ENCODE measurements at places on chromosomes 2 and 18.

- no peak for DNase-seq
Observed at GRCh38 chr2:200765139-200765951, 46.4 kb upstream of the BZW1 start.

GRCh38 chr18:38032516-38032915, 466.9 kb upstream of the CELF4 start:
- DNase-seq: no peak

- DNase-seq: no peak
Observed at GRCh38 chr2:198293281-198293680, 488.9 kb downstream of the PLCL1 start.

- no peak for DNase-seq
Observed at GRCh38 chr2:231674587-231675338, 33.6 kb upstream of the PTMA start.

GRCh38 chr18:24877066-24877465, 416.6 kb downstream of the HRH4 start:
- no peak for DNase-seq

- no peak for DNase-seq
Observed at GRCh38 chr2:150974234-150974633, 287.4 kb downstream of the RBM43 start.

GRCh38 chr2:239716536-239717318, 308.4 kb downstream of the NDUFA10 start:
- no peak for DNase-seq

GRCh38 chr18:48356151-48356745, 52.9 kb downstream of the ZBTB7C start:
- no peak for DNase-seq

- no peak for DNase-seq
Observed at GRCh38 chr2:196315388-196316049, 144.1 kb upstream of the STK17B start.

DNA sequence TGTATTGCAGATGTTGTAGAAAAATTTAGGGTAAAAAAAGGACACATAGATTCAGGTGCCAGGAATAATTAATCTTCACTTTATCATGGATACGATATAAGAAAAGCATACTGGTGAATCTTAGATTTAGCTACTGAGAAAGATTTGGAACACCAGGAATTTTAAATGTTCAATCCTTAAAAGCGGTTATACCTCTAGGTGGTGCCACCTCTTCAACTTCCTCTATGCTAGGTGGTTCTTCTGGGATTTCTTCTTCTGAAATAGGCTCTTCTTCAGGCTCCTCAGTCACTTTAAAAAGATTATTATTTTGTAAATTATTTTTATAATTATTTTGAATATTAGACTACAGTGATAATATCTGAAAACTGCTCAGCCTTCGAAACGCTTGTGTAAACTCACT, 133.1 kb downstream of the TTN start:
- no peak for DNase-seq

DNA sequence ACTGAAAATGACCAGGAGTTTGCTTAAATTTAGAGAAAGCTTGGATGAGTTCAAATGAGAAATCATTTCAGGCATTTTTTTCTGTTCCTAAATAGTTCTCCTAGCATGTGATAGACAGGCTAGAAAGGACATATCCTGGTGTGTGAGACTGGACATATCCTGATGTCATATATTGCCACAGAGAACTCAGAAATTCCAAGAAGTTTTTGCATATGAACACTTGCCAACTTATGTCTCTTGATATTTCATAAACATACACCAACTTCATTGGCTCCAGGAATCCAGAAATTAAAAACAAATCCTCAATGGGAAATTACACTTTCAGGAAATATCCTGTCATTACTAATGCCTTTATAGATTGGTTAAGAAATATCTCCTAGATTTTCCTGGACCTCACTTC, 2.9 kb upstream of the SERPINB4 start:
- DNase-seq: no peak

- no peak for DNase-seq
Observed at GRCh38 chr2:27086724-27087593, at the start of gene KHK. Gene KHK, plus strand, starts transcription at chr2:27086772. Its CDS starts 488 bp downstream, at chr2:27087260.

DNA sequence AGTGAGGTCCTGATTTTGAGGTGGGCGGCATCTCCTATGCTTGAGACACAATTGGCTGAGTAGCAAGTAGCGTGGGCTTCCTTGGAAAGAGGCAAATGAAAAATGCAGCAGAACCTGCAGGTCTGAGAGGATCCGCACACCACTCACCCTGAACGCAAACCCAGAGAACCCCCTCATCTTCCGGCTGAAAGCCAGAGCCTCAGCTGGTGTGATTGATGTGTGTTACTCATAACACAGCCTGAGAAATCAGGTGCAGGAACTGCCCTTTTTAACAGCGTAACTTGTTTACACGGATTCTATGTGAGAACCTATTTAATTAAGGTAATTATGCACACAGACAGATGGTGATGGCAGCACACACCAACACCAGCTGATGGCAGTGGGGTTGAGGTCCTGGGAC, 123.4 kb downstream of the MRO start:
- no peak for DNase-seq

DNA sequence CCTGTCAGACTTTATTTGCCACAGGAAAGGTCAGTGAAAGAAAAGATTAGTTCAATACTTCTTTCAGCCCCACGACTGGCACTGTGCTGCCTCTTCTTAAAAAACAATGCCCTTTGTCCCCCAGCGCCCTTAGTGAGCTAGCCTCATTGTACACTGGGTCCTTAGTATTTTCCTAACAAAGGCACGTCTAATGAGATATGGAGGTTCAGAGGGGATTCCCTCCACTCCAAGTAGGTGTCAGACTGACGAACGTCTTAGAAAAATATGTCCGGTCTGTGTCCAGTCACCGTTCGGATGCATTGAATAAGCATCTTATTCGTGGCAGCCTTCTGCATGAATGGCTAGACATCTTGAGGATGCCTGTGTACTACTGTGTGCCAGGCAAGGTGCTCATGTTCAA, 1.1 kb downstream of the FECH start:
- DNase-seq: no peak

DNA sequence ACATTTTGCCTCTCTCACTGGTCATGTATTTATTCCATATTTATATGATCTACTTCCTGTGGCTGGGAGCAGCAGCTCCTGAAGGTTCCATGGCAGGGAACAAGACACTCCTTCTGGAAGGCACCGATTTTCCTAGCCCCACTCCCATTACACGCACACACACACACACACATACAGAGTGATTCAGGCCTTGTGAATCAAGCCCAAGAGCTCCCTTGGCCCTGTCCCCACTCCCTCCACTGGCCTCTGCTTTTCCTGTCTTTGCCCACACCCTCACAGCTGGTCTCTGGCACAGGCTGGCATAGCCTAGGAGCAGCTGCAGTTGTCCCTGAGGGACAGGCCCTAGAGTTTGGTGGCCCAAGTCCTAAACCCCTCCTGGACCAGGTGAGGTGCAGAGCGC, 201.7 kb downstream of the NAPG start:
- DNase-seq: no peak

DNA sequence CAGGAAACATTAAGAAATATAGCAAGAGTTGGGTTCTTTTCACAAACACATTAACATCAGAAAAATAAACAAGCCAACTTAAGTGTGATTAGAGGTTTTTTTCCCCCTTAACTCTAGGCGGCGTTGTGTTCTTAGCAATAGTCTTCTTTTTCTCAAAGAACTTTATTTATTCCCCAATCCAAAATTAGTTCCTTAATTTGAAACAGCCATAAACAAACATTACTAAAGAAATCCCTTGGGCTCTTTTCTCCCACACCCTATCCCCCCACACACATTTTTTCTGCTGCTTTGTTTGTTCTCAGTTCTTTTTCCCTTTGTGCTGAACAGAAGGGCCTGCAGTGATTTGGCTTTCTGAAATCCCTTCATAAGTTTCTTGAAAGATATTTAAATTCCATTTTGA, 13.2 kb upstream of the MYO1B start:
- DNase-seq: no peak

- no peak for DNase-seq
Observed at GRCh38 chr2:215391531-215391930, 44.3 kb downstream of the FN1 start.

GRCh38 chr2:2892378-2892777, 485.2 kb downstream of the EIPR1 start:
- no peak for DNase-seq

- DNase-seq: no peak
Observed at GRCh38 chr18:80086281-80086680, 22.8 kb upstream of the ADNP2 start.

- no peak for DNase-seq
Observed at GRCh38 chr18:58721566-58722239, 50.4 kb downstream of the MALT1 start.

GRCh38 chr2:65781756-65782155, 349.4 kb upstream of the SPRED2 start:
- DNase-seq: no peak

GRCh38 chr2:12918138-12918834, 201.6 kb downstream of the TRIB2 start:
- no peak for DNase-seq

DNA sequence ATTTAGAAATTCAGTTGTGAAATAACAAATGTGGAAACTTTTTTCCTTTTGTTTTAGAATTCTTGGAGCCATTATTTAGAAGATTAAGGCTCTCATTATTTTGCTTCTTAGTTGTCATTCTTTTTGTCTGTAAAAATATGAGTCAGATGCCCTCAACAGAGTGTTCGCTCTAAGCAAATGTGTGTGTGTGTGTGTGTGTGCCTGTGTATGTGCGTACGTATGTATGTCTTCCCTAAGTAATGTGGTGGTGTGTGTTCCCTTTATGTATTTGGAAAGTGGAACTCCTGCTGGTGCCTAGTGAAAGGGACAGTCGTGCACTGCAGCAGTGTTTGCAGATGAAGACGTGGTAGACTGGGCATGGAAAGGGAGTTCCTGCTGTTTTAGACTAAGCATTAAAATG, 27.5 kb downstream of the ZNF407 start:
- no peak for DNase-seq

DNA sequence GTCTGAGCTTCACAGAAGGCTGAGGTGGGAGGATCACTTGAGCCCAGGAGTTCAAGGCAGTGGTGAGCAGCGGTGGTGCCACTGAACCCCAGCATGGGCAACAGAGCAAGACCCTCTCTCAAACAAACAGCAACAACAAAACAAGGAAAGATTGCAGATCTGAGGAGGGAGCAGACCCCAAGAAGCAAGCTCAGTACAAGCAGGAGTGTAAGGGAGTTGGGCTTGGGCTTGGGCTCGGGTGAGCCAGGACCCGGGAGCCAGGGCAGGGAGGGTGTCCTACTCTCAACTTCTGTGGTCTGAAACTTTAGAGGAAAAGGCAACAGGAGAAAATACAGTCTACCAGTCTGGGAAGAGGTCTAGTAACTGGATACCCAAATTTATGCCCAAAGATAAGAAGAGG, 92.0 kb upstream of the RAB12 start:
- no peak for DNase-seq

GRCh38 chr2:171412571-171413175, 21.1 kb downstream of the METTL8 start:
- DNase-seq: no peak

DNA sequence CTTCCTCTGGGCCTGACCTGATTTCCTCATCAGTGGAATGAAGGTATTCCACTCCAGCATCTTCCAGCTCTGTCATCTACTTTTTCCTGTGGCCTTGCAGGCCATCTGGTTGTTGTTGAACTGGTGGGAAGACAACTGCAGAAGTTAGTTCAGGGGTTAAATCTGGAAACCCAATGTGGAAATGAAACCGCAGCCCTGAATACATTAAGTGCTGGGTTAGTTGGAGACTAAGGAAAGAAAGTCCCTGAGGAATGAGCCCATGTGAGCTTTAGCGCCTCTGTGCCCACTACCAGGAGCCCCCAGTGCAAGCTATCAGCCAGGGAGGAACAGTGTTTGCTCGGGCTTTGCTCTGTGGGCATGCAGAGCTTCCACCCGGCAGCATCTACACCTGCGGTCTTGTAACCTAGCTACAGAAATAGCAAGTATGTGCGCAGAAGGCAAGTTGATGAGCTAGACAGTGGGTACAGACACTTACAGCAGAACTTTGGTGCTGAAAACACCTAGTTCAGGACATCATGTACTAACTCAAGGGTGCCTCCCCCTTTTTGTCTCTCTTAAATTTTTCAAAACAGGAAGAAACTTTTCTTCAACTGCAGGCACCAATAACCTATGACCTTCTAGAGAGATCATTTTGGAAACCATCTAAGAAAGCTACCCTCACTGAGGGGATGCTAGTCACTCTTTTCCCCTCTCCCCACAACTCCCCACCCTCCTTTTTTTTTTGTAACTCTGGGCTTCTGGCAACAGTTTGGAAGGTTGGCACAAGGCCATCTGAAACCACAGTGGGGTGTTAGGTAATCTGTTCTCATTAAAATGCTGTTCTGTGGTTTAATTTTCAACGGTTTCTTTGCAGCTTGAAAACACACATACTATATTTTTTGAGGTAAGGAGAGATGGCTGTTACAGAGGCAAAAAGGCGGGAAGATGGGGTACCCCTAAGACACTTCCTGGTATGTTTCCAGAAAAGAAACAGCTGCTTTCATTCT, 18.3 kb upstream of the CXCR4 start:
- no peak for DNase-seq

DNA sequence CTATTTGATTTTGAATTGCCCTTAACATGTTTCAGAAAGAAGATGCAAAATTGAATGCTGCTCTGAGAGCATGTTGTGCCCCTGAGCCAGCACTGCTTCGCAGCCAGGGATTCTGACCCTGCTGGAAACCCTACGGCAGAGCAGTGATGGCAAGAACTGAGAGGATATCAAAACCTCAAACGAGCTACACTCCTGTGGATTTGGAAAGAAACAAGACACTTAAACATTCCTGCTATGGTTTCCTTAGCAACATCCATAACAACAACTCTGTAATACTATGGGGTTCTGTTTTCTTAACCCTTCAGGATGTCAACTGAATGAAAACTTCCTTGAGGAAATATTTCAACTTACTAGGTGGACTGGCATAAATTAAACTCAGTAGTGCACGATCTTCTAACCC, 649.1 kb downstream of the NYAP2 start:
- DNase-seq: no peak

DNA sequence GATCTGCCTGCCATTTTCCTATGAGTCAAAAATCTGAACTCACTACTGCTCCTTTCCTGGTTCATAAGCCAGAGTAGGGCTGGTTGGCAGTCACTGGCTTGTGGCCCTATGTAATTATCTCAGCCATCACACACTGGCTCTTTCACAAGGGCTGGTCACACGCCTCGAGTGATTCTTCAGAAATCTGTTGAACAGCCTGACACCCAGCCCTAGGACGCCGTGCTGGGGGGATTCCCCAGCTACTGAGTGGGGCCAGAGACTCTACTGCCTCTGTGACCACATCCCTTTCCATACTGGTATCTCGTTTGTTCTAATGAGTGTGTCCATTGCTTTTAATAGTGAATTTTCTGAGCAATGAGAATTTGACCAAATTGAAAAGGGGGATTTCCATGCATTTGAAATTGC, 45.8 kb upstream of the RBM44 start:
- DNase-seq: no peak

- no peak for DNase-seq
Observed at GRCh38 chr2:38487852-38488251, 110.8 kb upstream of the ATL2 start.

DNA sequence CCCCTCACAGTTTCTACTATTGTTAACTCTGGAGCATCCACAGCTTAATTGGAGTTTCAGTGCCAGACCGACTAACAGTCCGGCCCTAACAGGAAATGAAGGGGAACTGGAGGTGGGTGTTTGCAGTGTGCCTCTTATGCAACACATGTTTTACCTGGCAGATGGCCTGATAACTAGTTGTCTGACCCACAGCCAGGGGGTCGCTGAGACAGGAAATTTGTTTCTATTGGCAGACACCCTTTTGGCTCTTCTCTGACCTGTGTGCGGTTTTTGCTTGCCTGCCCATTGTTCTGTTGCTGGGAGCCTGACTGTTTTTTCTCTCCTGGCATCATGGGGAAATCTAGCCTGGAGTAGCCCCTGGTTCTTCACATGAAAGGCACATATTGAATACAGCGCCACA, 1329.8 kb downstream of the DSC3 start:
- no peak for DNase-seq

All from amygdala (tissue), 56 donors.